Stimulated activated CD4-positive, alpha-beta T cell treated with anti-CD3 and anti-CD28 coated beads, Interleukin-12 subunit alpha, Interleukin-12 subunit beta, amount 100 ng/mL, for 4 hours (primary cell): ENCODE measurements at places on chromosomes 7 and 10.
A peak's percentile ranks its signal among the peaks of the same experiment; 100 is the strongest.

DNA sequence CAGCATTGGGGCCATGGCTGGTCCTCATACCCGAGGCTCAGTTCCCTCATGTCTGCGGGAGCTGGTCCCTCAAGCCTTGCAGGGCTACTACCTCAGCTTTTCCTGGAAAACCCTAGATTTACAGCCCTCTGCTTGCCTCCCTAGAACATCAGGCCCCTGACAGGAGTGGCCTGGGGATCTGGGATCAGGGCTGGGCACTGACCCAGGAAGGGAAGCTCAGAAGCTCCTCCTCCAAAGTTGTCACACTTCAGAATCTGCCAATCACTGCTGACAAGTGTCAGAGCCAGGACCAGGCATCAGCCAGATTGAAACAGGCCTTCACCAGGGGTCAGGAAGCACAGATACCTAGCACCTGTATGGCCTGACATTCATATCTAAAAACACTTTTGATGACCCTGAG is 115.2 kb downstream of the GRID1 start:
- DNase-seq: no peak

DNA sequence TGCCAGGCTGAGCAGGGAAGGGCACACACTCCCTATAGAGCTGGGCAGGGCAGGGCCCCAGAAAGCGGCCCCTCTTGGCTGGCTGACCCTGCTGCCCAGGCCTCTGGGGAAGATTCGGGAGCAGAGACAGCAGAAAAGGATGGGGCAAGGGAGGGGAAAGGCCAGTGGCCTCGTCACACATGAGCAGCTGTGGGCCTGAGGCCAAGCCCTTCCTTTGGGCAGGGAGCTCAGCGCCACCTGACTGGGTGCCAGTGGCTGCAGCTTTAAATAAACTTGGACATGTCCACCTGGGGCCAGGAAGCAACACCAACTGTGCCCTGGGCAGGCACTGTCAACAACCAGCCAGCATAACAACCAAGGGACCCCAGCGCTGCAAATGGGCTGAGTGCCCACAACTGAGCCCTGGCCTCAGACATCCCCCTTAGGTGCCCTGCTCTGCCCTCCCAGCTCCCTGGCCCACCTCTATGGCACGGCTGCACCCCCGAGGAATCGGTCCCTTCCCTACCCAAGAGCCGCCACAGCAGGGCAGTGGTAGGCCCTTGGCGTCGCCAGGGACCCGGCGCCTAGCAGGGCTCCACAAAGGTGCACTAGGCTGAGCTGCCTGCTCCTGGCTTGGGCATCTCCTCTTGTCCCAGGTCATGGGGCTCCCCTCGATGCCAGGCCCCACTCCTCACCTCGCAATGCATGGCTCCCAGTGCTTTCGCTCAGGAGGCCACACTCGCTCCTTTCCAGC is 2.6 kb downstream of the CAMK2B start:
- DNase-seq: no peak

GRCh38 chr7:22216832-22217475 is 140.0 kb downstream of the RAPGEF5 start:
- no peak for DNase-seq

GRCh38 chr7:16447876-16448275 is 17.7 kb downstream of the SOSTDC1 start:
- DNase-seq: no peak

GRCh38 chr10:119113751-119114732 is 10.1 kb downstream of the DENND10 start:
- DNase-seq: no peak

- peak; percentile 18 for DNase-seq
These were observed 1.5 kb downstream of the MKX start for GRCh38 chr10:27743877-27744801.

- DNase-seq: no peak
These were observed 41.9 kb upstream of the ASL start for GRCh38 chr7:66033471-66034385.

DNA sequence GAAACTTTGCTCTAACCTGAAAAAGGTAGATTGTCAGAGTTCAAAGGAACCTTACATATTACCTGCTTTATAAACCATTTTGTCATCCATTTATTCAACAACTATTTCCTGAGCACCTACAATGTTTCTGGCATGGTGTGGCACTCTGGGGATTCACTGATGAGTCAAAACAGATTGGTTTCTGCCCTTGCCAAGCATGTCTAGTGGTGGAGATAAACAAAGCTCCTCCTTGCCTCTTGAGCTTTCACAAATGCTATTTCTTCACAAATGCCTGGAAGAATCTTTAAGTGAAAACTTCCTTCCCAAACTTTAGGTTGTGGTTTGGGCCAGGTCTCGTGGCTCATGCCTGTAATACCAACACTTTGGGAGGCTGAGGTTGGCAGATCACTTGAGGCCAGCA is 85.1 kb upstream of the RELN start:
- DNase-seq: no peak

GRCh38 chr10:130128062-130128781 is 8.0 kb upstream of the GLRX3 start:
- DNase-seq: no peak

GRCh38 chr10:13481690-13482089 is 47.1 kb downstream of the BEND7 start:
- no peak for DNase-seq

DNA sequence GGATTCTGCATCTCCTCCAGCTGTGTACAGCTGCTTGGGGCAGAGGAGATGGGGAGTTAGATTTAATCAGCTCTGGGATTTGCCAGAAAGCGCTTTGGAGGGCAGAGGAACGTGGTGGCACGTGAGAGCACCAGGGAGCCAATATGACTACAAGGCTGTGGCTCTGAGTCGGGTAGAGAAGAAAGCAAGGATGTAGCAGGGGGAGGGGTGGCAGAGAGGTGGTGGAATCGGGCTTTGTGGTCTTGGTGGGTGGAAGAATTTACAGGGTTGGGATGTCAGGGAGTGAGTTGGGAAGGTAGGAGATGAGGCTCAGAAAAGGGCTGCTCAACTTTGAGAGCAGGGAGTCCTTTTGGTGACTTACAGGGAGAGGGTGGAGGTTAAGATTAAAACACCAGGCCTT is 113.6 kb downstream of the CCNY start:
- DNase-seq: no peak

DNA sequence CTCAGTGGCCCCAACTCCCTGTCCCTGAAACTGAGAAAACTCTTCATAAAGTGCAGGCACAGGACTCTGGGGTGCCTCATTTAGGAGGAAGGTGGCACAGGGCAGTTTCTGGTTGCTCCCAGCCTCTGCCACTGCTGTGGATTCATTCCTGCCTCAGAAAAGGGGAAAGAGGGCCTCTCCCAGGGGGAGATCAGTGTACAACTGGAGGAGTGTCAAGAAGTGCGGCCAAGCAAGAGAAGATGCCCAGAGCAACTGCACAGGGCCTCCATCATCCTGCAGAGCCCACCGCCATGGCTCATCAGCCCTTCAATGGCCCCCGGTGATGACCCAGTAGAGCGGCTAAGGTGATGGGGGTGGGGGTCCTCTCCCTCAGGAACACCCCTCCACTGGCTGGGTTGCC is 150.3 kb downstream of the PLXNA4 start:
- no peak for DNase-seq
